MG63 (cell line): ENCODE measurements at places on chromosomes 7 and 10. TPM values are rescaled to one million over a fixed set of nuclear protein-coding genes. Genes with fewer than 3 reads are reported as not detected.

DNA sequence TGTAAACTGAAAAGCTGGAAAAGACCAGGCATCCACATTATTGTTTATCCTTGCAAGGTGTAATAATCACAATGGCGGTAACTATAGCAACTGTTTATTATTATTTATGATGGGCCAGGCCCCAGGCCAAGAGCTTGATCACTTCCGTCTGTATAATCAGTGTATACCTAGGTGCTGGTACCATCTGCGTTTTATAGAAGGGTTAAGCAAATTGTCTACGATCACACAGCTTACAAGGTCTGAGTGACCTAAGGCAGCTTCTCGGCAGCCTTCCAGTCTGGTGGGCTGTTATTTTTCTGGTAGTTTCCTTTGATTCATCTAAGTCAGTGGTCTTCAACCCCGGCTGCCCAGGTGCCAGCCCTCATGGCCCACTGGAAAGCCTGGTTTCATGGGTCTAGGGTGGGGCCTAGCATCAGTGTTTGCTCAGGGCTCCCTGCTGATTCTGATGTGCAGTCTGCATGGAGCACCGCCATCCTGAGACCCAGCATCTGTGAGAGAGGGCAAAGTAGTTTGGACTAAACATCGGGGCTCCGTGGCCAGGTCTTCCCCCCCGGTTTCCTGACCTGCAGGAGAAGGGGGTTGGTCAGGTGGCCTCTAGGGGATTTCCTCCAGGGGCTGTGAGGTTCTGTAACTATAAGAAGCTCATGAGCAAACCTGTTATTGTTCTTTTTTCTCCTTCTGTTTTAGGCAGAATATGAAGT, 146.4 kb downstream of the RGS10 start:
- DNase-seq, result no peak

GRCh38 chr10:98402478-98402877, 12.5 kb downstream of the PYROXD2 start:
- no peak for DNase-seq

DNA sequence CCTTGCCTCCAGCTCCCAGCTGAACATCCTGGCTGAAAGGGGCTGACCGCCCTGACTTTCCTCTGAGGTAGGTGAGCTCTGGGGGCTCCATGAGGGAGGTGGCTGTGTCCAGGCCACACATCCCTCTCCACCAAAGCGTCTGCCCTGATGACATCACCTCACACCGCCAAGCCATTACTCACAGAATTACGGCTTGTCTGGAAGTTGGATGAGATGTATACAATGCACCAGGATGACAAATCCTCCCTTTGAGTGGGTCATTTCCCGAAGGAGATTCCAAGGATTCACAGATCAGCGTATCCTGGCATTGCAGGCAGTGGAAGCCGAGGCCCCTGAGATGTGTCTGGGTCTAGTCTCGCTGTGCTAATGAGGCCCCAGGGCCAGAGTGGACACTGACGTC, 15.1 kb upstream of the RET start:
- DNase-seq, result peak; percentile 58

GRCh38 chr10:21494191-21495001, 31.1 kb downstream of the SKIDA1 start:
- DNase-seq, result peak; percentile 30

DNA sequence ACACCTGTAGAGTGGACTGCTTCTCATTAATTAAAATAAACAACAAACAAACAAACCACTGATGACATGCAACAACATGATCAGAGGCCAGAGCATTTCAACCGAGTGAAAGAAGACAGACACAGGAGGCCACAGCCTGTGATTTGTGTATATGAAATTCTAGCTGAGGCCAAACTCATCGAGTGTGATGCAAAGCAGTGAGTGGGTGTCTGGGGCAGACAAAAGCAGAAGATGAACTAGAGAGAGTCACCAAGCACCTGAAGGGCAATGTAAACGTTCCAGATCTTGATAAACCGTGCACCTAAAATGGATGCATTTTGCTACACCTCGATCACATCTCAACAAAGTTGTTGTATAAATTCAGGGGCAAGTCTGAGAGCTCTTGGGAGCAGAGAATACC, 108.4 kb downstream of the KLF6 start:
- no peak for DNase-seq

GRCh38 chr10:14569274-14570060, 205.2 kb downstream of the FAM107B start:
- no peak for DNase-seq

DNA sequence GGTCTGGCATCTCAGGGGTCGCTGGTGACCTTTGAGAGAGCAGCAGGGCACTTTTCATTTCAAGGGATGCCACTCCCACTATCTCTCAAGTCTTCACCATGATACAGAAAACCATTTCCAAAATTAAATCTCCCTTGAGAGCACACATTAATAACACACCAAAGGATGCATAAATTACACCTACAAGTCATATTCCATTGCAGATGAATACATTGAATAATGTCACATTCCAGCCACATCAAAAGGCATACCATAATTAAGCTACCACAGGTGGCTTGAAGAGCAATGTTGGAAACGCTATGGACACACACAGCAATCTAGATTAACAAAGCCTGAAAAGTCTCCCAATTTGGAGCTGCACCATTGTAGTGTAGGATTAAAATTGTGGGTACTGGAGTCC, 353.3 kb upstream of the ZMIZ1 start:
- no peak for DNase-seq

GRCh38 chr10:58660575-58661255, 148.0 kb downstream of the BICC1 start:
- DNase-seq, result peak; percentile 26

DNA sequence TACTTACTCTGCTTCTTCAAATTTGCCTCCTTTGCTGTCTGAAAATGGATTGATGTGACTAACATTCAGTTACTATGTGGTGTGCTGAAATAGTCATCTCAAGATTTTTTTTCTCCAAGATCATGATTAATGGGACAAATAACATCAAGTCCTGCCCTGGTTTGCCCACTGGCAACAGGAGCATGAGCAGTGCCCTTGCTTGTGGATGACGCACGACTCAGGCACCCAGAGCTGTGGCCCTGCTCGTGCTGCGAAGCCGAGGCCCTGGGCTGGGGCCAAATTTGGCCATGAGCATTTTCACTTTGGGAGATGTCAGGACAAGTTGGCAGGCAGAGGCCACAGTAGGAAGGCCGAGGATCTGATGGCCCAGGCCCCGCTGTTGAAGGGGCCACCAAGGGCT, 239.8 kb upstream of the IGFBP3 start:
- no peak for DNase-seq

GRCh38 chr10:82319074-82319473, 444.1 kb downstream of the NRG3 start:
- no peak for DNase-seq

OR2F2 gene
- not detected in 2 replicates for total RNA-seq

- no peak for DNase-seq
Observed at GRCh38 chr7:82964150-82964882, 198.4 kb downstream of the PCLO start.

- no peak for DNase-seq
Observed at GRCh38 chr7:29795696-29796580, 10.4 kb upstream of the WIPF3 start.

FFAR4 gene
- 0.16 TPM in 1 of 2 replicates, not detected in the other for total RNA-seq

DNA sequence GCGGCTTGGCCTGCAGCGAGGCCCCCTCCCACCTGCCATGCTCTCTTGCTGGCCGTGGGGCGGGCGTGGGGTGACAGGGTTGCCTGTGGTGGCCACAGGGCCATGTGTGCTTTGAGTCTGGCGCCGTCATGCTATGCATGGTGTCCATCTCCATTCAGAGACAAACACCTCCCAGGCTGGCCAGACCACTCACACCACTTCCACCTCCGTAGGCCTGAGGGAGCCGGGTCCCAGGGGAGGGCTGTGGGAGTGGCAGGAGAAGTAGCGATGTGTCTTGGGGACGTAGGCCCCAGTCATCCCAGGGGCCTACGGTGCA, 65.5 kb downstream of the DNAJB6 start:
- no peak for DNase-seq

DNA sequence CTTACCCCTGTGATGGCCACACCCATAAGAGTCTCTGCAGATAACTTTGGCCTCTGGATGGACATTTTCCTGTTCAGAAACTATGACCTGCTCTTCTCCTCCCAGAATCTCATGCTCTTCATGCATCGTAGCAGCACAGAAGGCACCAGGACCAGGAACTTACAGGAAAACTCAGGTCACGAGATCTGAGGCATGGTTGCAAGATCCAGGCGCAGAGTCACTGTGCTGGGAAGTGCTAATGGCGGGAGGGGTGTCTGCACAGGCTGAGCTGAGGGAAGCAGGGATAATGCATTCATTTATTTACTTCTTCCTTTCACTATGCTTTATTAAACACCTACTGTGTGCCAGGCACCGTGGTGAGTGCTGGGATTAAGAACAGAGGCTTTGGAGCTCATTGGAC, 48.2 kb upstream of the LOXL4 start:
- no peak for DNase-seq

NUTM2E gene
- not detected in 2 replicates for total RNA-seq

EPC1 gene
- total RNA-seq, result 4.7 and 9.3 TPM in 2 replicates

PRPS1L1 gene
- not detected in 2 replicates for total RNA-seq

FOXP2 gene
- total RNA-seq, result 0.20 TPM in 1 of 2 replicates, not detected in the other

- DNase-seq, result no peak
Observed at GRCh38 chr7:67635271-67635670, 638.6 kb downstream of the TYW1 start.

GRCh38 chr7:85125651-85126131, 61.2 kb downstream of the SEMA3D start:
- no peak for DNase-seq

PRF1 gene
- not detected in 2 replicates for total RNA-seq

DNA sequence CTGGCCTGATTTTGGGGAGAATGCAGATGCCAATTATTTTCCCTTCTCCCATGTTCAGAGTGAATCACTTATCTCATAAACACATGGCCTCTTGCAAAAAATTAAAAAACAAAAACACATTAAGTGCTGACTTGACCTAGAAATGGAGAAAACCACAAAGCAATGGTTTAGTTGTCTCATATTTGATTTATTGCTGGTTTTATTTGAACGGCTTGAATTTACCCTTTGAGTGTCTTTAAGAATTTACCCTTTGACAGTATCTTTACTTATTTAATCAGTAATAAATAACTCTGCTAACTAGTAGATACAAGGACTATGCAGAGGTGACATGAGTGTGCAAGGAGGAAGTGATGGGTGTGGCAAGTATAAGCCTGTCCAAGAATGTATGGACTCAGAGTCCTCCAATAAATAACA, 68.1 kb upstream of the GSDME start:
- no peak for DNase-seq

DNA sequence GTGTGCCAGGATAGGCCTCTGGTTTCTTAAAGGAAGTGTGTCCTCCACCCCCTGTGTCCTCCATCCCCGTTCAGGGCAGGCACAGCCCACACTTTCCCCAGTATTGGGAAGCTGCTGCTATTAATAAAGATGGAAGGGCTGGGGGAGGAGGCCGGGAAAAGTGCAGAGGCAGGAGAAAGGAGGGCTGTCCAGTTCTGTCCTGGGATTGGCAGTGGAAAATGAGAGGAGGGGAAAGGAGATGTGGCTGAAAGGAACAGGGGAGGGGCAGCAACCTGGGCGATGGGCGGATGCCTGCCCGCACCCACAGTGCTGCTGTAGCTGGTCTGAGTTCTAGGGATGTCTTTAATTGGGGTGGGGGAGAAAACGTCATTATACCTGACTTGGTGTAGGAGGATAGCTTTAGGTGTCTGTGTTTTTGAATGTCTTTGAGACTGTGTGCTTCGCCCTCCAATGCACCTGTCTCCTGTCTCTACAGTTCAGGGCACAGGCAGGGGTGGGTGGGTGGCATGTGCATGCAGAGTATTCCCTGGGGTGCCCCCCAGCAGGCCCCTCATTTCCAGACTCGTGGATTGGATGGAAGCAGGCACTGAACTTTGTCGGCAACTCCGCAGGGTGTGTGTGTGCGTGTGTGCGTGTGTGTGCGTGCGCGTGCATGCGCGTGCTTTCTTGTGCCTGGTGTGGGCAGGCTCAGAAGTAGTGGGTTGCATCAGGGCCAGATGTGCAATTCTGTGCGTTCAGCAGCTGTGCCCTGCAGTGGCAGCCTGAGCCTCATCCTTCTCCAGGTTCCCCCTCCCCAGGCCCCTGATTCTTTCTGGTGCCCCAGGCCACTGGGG, 2.5 kb downstream of the TRIM8 start:
- DNase-seq, result no peak

DNA sequence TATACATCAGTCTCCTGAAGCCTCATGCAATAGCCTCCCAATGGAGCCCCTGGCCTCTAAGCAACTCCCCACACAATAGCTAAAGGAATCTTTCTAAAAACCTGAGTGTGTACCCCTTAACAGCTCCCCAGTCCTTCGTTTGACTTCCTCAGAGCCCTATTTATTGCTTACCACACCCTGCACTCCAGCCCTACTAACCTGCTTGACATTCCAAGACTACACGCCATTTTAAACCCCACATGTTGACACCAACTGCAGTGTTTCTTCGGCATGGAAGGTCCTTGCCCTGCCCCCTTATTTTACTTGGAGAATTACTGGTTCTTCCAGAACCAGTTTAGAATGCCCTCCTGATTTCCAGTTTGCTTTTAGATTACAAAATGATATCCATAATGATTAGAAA, 10.8 kb downstream of the SRPK2 start:
- DNase-seq, result no peak

SLIT1 gene
- total RNA-seq, result not detected in 2 replicates

DNA sequence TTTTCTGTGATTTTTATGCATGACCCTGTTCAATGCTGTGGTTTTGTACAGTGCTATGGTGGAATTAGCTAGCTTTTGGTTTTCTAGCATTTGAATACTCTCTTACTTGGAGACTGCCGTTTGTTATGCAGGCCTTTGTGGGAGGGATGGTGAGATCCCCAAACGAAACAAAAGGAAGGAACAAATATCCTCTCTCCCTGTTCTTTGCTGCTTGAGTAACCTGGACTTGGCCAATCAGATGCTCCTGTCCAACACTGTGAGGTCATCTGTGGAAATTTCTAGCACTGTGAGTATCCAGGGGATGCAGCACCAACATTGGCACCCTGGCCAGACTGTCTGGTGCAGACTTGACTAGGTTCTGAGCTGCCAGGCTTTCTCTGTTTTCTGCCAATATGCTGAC, 314.4 kb downstream of the ANKRD30A start:
- no peak for DNase-seq

DNA sequence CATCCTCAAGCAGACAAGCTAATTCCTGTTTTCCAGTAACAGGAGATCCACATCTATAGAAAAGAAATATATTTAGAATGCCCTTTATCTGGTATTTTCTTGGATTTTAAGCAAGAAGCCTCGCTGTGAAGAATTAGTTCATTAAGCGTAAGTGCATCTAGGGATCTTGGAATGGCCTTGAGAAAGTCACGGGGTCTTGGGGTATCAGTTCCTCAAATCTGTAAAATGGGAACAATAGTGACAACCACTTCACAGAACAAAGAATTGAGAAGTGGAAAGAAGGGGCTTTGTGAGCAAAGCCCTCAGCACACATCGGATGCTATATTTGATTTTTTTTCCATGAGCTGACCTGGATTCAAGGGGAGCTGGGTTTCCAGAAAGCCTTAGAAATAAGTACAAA, 32.3 kb upstream of the WDFY4 start:
- no peak for DNase-seq
